Naive thymus-derived CD4-positive, alpha-beta T cell (primary cell): ENCODE measurements at places on chromosomes 12 and 14. TPM values are rescaled to one million over a fixed set of nuclear protein-coding genes. Genes with fewer than 3 reads are reported as not detected.

The NDUFA9 gene
- total RNA-seq: 103 and 106 TPM in 2 replicates

The MMP17 gene
- total RNA-seq: 1.1 TPM

The CCDC175 gene
- total RNA-seq: not detected

The EML1 gene
- total RNA-seq: not detected

The DTX1 gene
- total RNA-seq: 0.20 TPM in 1 of 2 replicates, not detected in the other

The FSCB gene
- not detected for total RNA-seq

The SERPINA5 gene
- total RNA-seq: not detected in 2 replicates

The CMKLR1 gene
- total RNA-seq: 2.0 TPM

The PRICKLE1 gene
- 0.34 TPM for total RNA-seq

The DNAI7 gene
- total RNA-seq: not detected in 2 replicates

The TMEM119 gene
- 1.6 TPM for total RNA-seq
